Stomach (tissue), 19 donors: ENCODE measurements at places on chromosomes 6 and 20. TPM values are rescaled to one million over a fixed set of nuclear protein-coding genes. Genes with fewer than 3 reads are reported as not detected.
A peak's percentile ranks its signal among the peaks of the same experiment; 100 is the strongest.

GRCh38 chr20:22579119-22579427, 5.3 kb downstream of the FOXA2 start:
- peak; percentile 52 for DNase-seq
- peaks cover 8% of the 10 kb centered on the region for H3K27me3 ChIP-seq

GRCh38 chr20:22511943-22512910, 72.1 kb downstream of the FOXA2 start:
- H3K27me3 ChIP-seq: no peaks in the 10 kb centered on the region
- H3K4me1 ChIP-seq: peaks cover 20% of the 10 kb centered on the region
- peak; percentile 86 for DNase-seq

- no peaks in the 10 kb centered on the region for H3K27me3 ChIP-seq
- no peak for DNase-seq
- H3K4me1 ChIP-seq: peaks cover 52% of the 10 kb centered on the region
- peak overlapping the region; percentile 88 for H3K27ac ChIP-seq
These were observed 6.7 kb downstream of the C6orf132 start for GRCh38 chr6:42135722-42136121.

DNA sequence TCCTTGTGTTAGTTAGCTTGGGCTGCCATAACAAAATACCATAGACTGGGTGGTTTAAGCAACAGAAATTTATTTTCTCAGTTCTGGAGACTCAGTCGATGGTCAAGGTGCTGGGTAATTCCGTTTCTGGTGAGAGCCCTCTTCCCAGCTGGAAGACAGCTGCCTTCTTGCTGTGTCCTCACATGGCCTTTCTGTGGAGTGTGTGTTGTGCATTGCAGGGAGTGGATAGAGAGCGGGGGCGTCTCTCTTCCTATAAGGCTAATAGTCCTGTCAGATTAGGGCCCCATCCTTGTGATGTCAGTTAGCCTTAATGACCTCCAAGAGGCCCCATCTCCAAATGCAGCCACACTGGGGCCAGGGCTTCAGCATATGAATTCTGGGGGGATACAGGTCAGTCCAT, 19.2 kb downstream of the CHMP4B start:
- no peak overlapping the region for H3K4me3 ChIP-seq
- peaks cover 91% of the 10 kb centered on the region for H3K4me1 ChIP-seq
- no peak for DNase-seq
- H3K27ac ChIP-seq: peak overlapping the region; percentile 65

DNA sequence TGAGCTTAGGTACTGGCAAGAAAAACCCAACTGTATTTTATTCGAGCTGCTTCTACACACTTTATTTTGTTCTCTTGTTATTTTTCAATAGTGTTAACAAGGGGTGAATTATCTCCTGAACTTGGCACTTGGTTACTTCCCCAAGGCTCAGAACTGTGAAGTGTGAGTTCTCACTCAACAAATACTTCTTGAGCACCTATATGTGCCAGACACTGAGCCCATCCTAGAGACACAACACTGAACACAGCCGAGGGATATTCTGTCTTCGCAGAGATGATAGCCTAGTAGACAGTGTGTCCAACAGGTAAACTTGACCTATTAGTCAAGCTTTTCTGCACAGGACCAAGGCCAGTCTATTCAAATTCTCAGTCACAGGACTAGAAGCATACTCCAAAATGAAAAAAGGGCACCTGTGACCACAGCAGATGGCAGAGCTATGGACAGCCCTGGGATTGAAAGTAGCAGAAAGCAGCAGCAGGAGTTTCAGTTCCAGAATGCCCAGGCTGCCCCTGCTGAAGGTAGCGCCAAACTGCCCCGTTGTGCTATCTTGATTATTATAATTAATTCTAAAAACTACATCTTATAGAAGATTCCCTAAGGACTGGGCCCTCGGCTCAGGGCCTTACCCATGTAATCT, 77.8 kb upstream of the TAB2 start:
- H3K27ac ChIP-seq: no peak overlapping the region
- H3K36me3 ChIP-seq: no peaks in the 10 kb centered on the region

DNA sequence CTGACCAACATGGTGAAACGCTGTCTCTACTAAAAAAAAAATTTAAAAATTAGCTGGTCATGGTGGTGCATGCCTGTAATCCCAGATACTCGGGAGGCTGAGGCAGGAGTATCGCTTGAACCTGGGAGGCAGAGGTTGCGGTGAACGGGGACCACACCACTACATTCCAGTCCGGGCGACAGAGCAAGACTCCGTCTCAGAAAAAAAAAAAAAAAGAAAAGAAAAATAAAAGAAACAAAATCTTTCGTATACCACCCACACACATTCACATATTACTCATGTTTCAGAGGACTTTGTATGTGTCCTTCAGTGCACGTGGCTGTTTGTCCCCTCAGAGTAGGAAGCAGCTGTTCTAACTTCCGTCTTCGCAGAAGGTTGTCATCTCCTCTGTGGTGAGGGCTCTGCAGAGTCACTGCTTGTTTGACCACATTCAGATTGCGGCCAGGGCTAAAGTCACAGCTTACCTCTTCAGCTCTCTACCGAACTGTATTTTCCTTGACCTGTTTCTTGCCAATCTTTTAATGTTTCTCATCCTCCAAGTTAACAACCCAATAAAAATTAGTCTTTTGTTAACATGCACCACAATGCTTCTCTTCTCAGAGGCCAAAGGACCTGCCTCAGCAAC, 36.6 kb upstream of the HIVEP1 start:
- no peaks in the 10 kb centered on the region for H3K4me1 ChIP-seq
- no peaks in the 10 kb centered on the region for H3K36me3 ChIP-seq
- H3K4me3 ChIP-seq: no peak overlapping the region
- H3K27me3 ChIP-seq: no peaks in the 10 kb centered on the region

GNAS-AS1 gene
- 0.15 TPM for polyA plus RNA-seq

GRCh38 chr20:25270829-25271251, 23.0 kb downstream of the PYGB start:
- no peak overlapping the region for H3K27ac ChIP-seq
- DNase-seq: peak; percentile 33

DNA sequence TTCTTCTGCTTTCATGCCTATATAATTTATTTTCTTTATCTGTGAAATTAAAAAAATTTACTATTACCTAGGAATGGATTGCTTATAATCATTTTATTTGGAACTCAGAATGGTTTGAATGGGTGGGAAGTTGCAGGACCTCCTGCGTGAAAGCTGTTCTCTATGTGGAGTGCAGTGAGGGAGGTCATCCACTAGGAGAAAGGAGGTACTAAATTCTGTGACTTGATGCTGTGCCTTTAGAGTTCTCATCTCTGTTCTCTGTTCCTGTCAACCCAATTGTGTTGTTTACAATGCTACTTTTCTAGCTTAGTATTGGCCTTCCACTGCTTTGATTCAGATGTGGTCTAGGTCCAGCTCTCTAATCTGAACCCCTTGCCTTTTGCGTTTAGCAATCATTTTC, 65.0 kb upstream of the HIVEP1 start:
- H3K4me3 ChIP-seq: no peak overlapping the region
- H3K4me1 ChIP-seq: no peaks in the 10 kb centered on the region
- H3K27ac ChIP-seq: no peak overlapping the region
- no peak for DNase-seq
- no peaks in the 10 kb centered on the region for H3K36me3 ChIP-seq

DNA sequence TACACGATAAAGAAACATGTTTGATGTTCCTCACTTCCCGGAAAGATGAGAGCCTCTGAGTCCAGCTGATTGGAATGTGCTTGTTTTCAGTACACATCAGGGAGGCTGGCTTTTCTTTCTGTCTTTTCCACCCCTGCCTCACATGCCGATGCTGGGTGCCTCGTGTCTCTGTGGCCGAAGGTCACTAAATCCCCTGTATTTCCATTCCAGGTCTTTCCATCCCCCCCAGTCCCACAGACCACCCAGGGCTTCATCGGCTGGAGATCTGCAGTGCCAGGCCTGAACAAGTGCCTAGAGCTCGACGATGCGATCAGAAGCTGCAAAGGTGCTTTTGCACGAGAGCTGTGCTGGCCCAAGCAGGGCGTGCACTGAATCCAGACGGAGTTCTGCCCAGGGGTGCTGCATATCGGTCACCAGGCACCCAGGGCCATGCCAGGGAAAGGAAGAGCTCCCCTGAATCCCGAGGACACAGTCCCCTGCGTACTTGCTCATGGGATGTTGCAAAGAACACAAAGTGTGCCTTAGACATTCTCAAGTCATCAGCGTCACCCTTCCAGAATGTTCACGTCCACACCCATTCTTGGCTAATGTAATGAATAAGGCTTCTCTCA, 67.9 kb downstream of the ANKRD60 start:
- H3K4me3 ChIP-seq: no peak overlapping the region
- no peak overlapping the region for H3K27ac ChIP-seq
- H3K27me3 ChIP-seq: no peaks in the 10 kb centered on the region
- H3K4me1 ChIP-seq: no peaks in the 10 kb centered on the region
- no peak for DNase-seq

GTSF1L gene
- polyA plus RNA-seq: not detected

GRCh38 chr20:19407196-19407595, 194.8 kb downstream of the SLC24A3 start:
- no peak for DNase-seq
- H3K27ac ChIP-seq: no peak overlapping the region
- H3K4me1 ChIP-seq: no peaks in the 10 kb centered on the region
- no peak overlapping the region for H3K4me3 ChIP-seq
- H3K36me3 ChIP-seq: no peaks in the 10 kb centered on the region

PBOV1 gene
- polyA plus RNA-seq: not detected

- no peaks in the 10 kb centered on the region for H3K36me3 ChIP-seq
- H3K27ac ChIP-seq: no peak overlapping the region
- H3K27me3 ChIP-seq: no peaks in the 10 kb centered on the region
- DNase-seq: no peak
- no peaks in the 10 kb centered on the region for H3K4me1 ChIP-seq
These were observed 316.6 kb upstream of the BMP2 start for GRCh38 chr20:6450841-6451240.

GPSM3 gene
- 25.8 TPM for polyA plus RNA-seq

GRCh38 chr20:47677635-47678453, 107.4 kb downstream of the SULF2 start:
- no peak overlapping the region for H3K4me3 ChIP-seq
- H3K4me1 ChIP-seq: peaks cover 5% of the 10 kb centered on the region
- no peaks in the 10 kb centered on the region for H3K36me3 ChIP-seq
- peak; percentile 87 for DNase-seq
- H3K27me3 ChIP-seq: no peaks in the 10 kb centered on the region

DNA sequence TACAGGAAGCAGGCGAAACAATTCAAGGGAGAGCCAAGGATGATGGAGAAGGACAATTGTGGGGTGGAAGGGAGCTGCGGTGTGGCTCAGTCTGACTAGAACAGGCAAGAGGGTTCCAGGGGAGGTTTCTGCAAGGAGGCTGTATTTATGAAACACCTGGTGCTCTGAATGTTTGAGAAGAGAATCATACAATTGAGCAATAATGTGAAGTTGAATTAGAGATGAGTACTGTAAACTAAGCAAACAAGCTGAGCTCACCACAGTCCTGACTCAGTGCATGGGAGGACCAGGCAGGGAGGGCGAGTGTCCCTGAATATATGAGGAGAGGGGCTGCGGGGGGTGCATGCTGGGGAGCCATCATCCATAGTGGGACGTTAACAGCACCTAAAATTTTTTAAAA, 279.7 kb downstream of the KIF16B start:
- no peak overlapping the region for H3K27ac ChIP-seq
- no peak for DNase-seq
- no peaks in the 10 kb centered on the region for H3K36me3 ChIP-seq
- no peak overlapping the region for H3K4me3 ChIP-seq
- H3K27me3 ChIP-seq: no peaks in the 10 kb centered on the region
- no peaks in the 10 kb centered on the region for H3K4me1 ChIP-seq

DNA sequence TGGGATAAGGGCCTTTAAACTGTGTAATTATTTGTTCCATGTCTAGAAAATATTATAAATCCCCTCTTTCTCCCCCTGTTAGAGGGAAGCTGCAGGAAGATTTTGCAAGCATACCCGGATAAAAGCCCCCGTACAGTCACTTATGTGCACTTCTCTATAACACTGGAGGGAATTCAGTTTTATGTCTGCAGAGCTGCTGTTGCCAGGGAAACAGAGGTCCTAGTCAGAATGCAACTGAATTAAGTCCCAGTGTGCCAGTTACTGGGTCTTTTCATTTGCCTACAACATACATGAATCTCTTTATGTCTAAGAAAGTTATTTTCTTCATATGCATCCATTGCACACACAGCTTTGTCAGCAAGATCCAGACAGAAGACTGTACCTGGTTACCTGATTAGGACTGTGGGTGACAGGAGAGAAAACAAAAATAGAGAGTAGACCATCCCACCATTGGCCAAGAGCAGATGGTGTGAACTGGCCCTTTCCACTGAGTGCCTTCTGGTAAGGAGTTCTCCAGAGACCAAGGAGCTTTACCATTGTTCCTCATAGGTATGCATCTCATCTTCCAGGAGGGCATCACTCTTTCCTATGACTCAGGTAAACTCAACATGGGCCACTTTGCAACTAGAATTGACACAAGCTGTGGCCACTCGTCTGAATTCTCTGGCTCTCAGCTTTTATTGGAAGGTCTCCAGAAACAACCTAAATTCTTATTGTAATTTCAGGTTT, 180.8 kb upstream of the PHACTR1 start:
- no peak overlapping the region for H3K27ac ChIP-seq
- no peak overlapping the region for H3K4me3 ChIP-seq
- H3K27me3 ChIP-seq: no peaks in the 10 kb centered on the region
- no peaks in the 10 kb centered on the region for H3K4me1 ChIP-seq

- no peak overlapping the region for H3K27ac ChIP-seq
- no peaks in the 10 kb centered on the region for H3K27me3 ChIP-seq
- H3K4me1 ChIP-seq: no peaks in the 10 kb centered on the region
- no peak overlapping the region for H3K4me3 ChIP-seq
- H3K36me3 ChIP-seq: peaks cover 8% of the 10 kb centered on the region
- DNase-seq: no peak
These were observed 35.7 kb upstream of the HAO1 start for GRCh38 chr20:7975851-7976414.

PSORS1C2 gene
- not detected for polyA plus RNA-seq

GRCh38 chr6:90896075-90896547, 309.2 kb upstream of the MAP3K7 start:
- H3K4me1 ChIP-seq: no peaks in the 10 kb centered on the region
- no peaks in the 10 kb centered on the region for H3K27me3 ChIP-seq
- no peaks in the 10 kb centered on the region for H3K36me3 ChIP-seq
- no peak overlapping the region for H3K4me3 ChIP-seq

PTGIS gene
- 4.9 TPM for polyA plus RNA-seq

DNA sequence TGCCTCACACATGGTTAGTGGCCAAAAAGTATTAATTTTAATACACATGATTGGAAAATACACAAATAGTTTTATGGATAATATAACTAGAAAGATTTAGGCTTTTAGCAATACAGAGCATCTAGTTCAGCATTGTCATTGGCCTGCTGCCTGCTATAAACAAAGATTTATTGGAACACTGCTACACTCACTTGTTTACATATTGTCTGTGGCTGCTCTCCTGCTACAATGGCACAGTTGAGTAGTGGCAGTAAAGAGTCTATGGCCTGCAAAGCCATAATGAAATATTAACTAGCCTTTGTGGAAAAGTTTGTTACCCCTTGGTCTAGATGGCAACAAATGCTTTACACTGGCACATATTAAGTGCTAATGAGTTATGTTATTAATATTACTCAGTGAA, 37.8 kb downstream of the ZNF451 start:
- no peak overlapping the region for H3K27ac ChIP-seq
- H3K4me1 ChIP-seq: no peaks in the 10 kb centered on the region
- H3K27me3 ChIP-seq: no peaks in the 10 kb centered on the region
- no peak for DNase-seq

PCSK2 gene
- polyA plus RNA-seq: 0.65 TPM

TXLNB gene
- 0.15 TPM for polyA plus RNA-seq

POPDC3 gene
- polyA plus RNA-seq: 8.7 TPM

COX4I2 gene
- 6.7 TPM for polyA plus RNA-seq

RBBP8NL gene
- polyA plus RNA-seq: 2.1 TPM
